Activated CD4-positive, alpha-beta T cell treated with anti-CD3 and anti-CD28 coated beads for 48 hours (primary cell): ENCODE measurements at places on chromosomes 3 and 15.

DNA sequence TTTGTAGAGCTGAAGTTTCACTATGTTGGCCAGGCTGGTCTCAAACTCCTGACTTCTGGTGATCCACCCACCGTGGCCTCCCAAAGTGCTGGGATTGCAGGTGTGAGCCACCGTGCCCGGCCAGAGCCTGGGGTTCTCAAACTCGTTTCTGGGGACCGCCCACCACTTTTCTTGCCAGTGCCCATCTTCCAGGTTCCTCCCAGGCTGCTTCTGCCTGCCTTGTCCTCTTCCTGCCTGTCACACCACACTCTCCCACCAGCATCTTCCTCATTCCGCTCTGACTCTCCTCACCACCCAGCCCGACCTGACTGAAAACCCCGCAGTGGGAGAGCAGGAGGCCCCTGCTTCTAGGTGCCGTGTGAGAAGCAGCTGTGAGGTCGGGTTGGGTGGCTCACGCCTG, 3.1 kb upstream of the DYNLT2B start:
- no peak for DNase-seq

DNA sequence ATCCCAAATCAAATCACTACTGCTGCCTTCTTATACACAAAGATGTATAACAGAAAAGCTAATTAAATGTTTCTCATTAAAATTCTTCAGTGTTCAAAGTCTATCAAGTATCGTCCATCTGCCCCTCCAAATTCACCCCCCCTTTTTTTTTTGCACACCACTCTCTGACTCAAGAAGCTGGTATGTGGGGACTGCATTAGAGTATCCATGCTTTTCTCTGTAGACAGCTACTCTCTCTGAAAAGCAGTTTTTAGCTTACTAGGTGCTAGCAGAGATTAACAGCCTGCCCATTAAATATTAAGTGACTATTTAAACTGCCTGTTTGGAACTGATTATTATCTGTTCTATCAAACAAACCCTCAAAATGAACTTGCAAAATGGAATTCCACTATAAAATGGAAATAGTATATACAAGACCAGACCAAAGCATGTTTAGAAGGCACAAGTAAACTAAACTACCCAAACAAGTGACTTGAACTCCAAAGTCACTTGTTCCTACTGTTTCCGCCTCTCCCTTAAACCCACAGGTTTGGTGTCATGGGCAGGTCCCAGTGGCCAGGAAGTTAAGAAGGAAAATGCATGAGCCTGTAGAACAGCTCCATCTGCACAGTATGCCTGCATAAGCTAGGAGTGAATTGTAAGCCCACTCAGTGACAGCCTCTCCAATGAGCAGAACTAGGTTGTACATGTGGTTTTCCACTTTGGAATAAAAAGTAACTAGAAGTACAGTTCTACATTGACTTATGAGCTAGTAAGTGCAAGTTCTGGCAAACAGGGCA, 32.5 kb downstream of the GBE1 start:
- DNase-seq: no peak

DNA sequence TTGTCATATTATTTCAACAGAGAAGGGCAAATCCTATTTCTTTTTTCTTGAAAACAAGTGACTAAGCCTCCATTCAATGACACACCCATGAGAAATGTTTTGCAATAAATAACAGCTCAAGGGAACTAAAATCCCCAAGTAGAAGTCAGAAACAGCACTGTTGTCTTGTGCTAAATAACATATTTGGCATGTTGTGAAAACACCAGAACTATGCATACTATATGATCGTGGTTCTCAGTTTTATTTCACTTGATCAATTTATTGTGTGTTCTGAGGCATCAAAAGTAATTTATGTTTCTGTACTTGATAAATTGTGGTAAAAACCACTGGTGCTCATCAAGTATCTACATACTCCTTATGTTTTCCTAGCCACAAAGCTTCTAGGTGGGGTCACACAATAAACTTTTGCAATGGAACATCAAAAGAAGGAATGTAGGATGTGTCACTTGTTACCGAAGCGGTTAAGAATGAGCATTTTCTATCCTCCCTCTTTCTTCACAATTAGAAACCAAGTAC, 691.7 kb upstream of the CBLB start:
- no peak for DNase-seq

GRCh38 chr15:101049282-101049681, 130.1 kb downstream of the LRRK1 start:
- DNase-seq: no peak

DNA sequence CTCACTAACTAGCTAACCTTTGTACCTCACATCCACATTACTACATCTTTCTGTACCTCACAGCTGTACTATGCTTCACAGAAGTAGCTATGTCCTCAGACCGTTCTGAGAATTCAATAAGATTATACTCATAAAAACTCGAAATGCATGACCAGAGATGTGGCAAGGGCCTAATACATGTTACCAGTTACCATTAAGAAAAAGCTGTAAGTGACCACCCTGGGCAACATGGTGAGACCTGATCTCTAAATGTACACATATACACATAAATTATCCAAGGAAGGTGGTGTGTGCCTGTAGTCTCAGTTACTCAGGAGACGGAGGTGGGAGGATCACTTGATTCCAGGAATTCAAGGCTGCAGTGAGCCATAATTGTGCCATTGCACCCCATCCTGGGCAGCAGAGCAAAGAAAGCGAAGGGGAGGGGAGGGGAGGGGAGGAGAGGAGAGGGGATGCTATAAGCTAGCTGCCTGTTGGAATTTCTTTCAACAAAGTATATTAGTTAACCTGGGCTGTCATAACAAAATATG, 482.6 kb upstream of the ZNF717 start:
- DNase-seq: no peak

- DNase-seq: no peak
Measured at GRCh38 chr15:29205186-29205585, 64.4 kb downstream of the NSMCE3 start.

DNA sequence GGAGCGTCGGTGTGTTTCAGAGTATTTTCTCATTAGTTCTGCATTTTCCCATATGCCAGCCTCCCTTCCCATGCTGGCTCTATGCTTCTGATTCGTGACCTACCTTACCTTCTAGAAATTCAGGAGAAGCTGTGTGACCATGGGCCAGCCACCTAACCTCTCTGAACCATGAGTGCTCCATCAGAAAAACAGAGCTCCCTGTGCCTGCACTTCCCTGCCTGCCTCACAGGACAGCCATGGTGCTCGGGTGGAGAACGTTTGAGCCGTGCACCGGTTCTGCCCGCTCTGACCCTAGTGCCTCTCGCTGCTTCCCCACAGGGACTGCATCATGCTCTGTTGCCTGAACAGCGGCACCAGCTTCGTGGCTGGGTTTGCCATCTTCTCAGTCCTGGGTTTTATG, 74.5 kb upstream of the SLC6A1 start:
- no peak for DNase-seq

GRCh38 chr3:79551997-79552396, 215.8 kb downstream of the ROBO1 start:
- no peak for DNase-seq

GRCh38 chr15:34722439-34722836, 32.4 kb downstream of the GJD2 start:
- no peak for DNase-seq
